Mononuclear cell (primary cell): ENCODE measurements at places on chromosomes 7 and 10. TPM values are rescaled to one million over a fixed set of nuclear protein-coding genes. Genes with fewer than 3 reads are reported as not detected.

ELFN1 gene
- total RNA-seq = under 0.01 TPM

AASS gene
- total RNA-seq = 2.6 TPM

PLAU gene
- total RNA-seq = 9.7 TPM

CASP2 gene
- total RNA-seq = 13.7 TPM

CRTAC1 gene
- total RNA-seq = not detected

DNMBP gene
- 14.1 TPM for total RNA-seq

PON1 gene
- total RNA-seq = not detected

PDK4 gene
- 1.2 TPM for total RNA-seq

HMX3 gene
- total RNA-seq = not detected

MMD2 gene
- total RNA-seq = not detected
